Activated CD4-positive, alpha-beta memory T cell treated with anti-CD3 and anti-CD28 coated beads, Interleukin-2, amount 10 ng/mL, durations not matched to agents 7 days and 5 days (primary cell): ENCODE measurements at places on chromosomes 11 and 22. TPM values are rescaled to one million over a fixed set of nuclear protein-coding genes. Genes with fewer than 3 reads are reported as not detected.

DNA sequence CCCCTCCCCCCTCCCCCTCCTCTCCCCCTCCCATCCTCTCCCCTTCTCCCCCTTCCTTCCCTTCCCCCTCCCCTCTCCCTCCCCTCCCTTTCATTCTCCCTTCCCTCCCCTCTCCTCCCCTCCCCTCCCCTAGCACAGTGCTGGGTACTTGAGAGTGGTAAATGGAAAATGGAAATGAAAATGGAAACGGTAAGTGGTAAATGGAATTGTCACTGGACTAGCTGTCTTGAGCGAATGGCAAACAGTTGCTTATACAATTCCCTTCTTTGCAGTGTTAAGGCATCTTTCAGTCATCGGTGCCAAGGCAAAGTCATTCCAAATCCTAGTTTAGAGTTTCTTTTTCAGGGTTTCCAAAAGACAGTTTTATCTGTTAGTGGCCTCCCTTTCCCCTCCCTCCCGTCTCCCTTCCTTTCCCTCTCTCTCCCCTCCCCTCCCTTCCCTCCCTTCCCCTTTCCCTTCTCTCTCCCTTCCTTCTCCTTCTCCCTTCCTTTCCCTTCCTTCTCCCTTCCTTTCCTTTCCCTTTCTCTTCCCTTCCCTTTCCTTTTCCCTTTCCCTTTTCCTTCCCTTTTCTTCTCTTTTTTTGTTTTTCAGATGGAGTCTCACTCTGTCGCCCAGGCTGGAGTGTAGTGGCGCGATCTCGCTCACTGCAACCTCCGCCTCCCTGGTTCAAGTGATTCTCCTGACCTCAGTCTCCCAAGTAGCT is 47.3 kb downstream of the GRAMD1B start:
- H3K27me3 ChIP-seq = no peaks in the 10 kb centered on the region
- H3K36me3 ChIP-seq = peaks cover 41% of the 10 kb centered on the region
- H3K4me3 ChIP-seq = no peak overlapping the region
- H3K27ac ChIP-seq = no peak overlapping the region
- peaks cover 63% of the 10 kb centered on the region for H3K4me1 ChIP-seq

APOL3 gene
- 119 TPM for total RNA-seq

- no peaks in the 10 kb centered on the region for H3K27me3 ChIP-seq
- no peak for DNase-seq
- H3K36me3 ChIP-seq = no peaks in the 10 kb centered on the region
- H3K4me1 ChIP-seq = no peaks in the 10 kb centered on the region
Measured at GRCh38 chr22:28046100-28046499, 127.0 kb upstream of the PITPNB start.

SH3BP1 gene
- total RNA-seq = 162 TPM

- no peak overlapping the region for H3K4me3 ChIP-seq
- no peak overlapping the region for H3K27ac ChIP-seq
- peaks cover 18% of the 10 kb centered on the region for H3K4me1 ChIP-seq
Measured at GRCh38 chr11:62925745-62926679, 4.8 kb upstream of the CHRM1 start.

- no peaks in the 10 kb centered on the region for H3K27me3 ChIP-seq
- H3K27ac ChIP-seq = no peak overlapping the region
- no peaks in the 10 kb centered on the region for H3K36me3 ChIP-seq
- H3K4me3 ChIP-seq = no peak overlapping the region
Measured at GRCh38 chr22:43217285-43218030, 30.5 kb upstream of the TTLL12 start.

ACCS gene
- 38.8 TPM for total RNA-seq

KRTAP5-7 gene
- not detected for total RNA-seq
